Ammon's horn (tissue), 1 donor: ENCODE measurements at places on chromosomes 1 and 21.
A peak's percentile ranks its signal among the peaks of the same experiment; 100 is the strongest.

GRCh38 chr1:210978316-210978973 is 155.5 kb downstream of the KCNH1 start:
- no peak for DNase-seq

DNA sequence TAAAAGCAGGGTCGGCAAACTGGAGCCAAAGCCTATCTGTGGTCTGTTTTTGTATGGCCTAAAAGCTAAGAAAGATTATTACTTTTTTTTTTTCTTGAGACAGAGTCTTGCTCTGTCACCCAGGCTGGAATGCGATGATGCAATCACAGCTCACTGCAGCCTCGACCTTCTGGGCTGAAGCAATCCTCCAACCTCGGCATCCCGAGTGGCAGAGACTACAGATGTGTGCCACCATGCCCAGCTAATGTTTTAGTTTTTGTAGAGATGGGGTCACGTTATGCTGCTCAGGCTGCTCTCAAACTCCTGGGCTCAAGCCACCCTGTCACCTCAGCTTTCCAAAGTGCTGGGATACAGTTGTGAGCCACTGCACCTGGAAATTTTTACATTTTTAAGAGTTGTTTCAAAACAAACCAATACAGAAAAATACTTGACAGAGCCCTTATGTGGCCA is 6.5 kb upstream of the GLRX2 start:
- DNase-seq, result no peak

DNA sequence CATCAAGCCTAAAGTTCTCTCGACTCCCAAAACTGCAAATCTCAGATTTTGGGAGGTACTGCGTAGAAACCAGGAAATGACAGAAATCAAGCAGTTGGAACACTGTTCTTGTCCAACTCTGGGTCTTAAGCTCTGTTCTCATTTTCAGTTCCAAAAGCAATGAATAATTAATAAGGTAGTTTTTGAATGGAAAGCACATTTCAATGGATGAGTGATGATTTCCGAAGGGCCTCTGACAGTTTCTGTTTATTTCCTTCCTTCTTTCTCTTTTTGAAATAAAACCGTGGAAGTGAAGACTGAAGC is 20.9 kb upstream of the TARBP1 start:
- DNase-seq, result no peak

GRCh38 chr21:46323227-46323709 is 402 bp downstream of the C21orf58 start:
- peak; percentile 23 for DNase-seq

- no peak for DNase-seq
Measured at GRCh38 chr1:231363624-231364023, 25.5 kb downstream of the SPRTN start.

- no peak for DNase-seq
Measured at GRCh38 chr1:53559391-53559815, 100.2 kb downstream of the DMRTB1 start.

- no peak for DNase-seq
Measured at GRCh38 chr1:157292302-157292701, 154.1 kb upstream of the ETV3 start.

DNA sequence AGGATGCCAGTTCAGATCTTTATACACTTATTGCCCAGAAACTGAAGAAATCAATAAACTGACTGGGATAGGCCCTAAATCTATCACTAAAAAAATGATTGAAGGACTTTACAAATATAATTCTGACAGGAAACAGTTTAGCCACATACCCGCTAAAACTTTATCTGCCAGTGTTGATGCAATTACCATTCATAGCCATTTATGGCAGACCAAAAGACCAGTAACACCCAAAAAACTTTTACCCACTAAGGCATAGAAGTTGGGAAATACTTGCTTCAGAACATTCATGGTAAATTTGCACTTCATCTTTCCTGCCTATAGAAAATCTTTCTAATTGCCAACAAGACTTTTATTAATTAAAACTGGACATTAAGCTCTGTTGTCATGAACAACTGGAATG is 15.0 kb upstream of the GPR25 start:
- DNase-seq, result no peak

- no peak for DNase-seq
Measured at GRCh38 chr1:241821363-241821762, 26.6 kb upstream of the EXO1 start.

DNA sequence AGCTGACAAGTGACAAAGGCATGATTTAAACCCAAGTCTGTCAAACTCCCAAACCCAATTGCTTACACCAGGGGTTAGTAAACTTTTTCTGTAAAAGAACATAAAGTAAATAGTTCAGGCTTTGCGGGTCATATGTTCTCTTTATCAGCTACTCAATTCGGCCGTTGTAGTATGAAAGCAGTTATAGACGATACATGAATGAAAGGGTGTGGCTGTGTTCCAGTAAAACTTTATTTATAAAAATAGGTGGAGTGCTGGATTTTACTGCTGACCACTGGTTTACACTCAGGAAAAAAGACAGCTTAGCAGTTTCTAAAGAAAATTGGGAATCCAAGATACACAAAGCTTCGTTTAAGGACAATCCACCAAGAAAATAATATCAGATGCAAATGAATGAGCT is 124.3 kb upstream of the BCL9 start:
- no peak for DNase-seq

DNA sequence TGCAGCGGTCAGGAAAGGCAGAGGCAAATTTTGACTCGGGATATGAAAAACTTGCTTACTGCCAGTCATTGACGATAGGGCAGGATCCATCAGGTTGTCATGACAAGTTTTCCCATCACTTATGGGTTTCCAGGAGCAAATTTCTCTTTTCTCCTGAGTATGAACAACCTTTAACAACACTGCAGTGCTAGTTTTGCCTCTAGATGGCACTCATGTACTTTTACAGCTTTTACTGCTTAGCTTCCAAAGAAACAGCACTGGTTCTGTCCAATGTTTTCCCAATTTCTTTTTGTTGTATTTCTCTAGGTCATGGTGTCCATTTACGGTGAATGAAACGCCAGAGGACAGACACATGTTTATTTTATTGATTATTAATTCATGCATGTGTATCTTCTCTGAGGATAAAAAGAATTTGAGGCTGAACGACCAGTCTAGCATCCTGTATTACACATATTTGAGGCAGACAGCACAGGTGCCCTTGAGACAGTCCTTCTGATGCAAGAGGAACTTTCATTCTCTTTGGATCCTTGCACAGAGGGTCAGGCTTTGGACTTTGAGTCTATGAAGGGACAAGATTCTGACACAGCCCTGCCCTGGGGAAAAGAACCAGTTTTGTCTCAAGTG is 112.3 kb upstream of the TRABD2B start:
- DNase-seq, result peak; percentile 80
